Posterior cingulate gyrus (tissue), 11 donors: ENCODE measurements at places on chromosomes 7 and 10.

DNA sequence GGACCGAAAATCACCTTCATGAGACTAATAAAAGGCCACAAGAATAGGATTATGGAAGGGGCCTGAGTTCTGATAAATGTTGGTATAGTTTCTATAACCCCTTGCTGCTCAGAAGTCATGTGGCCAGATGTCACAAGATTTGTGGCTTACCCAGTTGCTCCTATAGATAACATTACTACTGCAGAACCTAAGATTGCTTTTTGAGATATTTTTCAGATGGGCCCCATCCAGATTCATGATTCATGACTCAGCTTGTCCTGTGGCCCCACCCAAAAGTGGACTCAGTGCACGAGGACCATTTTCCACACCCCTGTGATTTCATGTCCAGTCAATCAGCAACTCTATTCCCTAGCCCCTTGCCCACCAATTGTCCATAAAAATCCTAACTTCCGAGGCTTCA lies 209.0 kb downstream of the ACTR3B start:
- no peak for DNase-seq

GRCh38 chr7:7512861-7513597 lies 22.6 kb downstream of the COL28A1 start:
- DNase-seq = no peak

GRCh38 chr7:127888825-127889224 lies 142.4 kb downstream of the LRRC4 start:
- DNase-seq = no peak

- DNase-seq = no peak
Measured at GRCh38 chr10:133523631-133524203, 3.4 kb upstream of the CYP2E1 start.

GRCh38 chr10:74034301-74034700 lies 36.4 kb downstream of the VCL start:
- DNase-seq = no peak

- DNase-seq = no peak
Measured at GRCh38 chr7:100373261-100373831, at the start of gene PILRA. Gene PILRA, plus strand, starts transcription at chr7:100373487. Its CDS starts 170 bp downstream, at chr7:100373657.

GRCh38 chr7:92586403-92586802 lies 3.8 kb downstream of the FAM133B start:
- no peak for DNase-seq

DNA sequence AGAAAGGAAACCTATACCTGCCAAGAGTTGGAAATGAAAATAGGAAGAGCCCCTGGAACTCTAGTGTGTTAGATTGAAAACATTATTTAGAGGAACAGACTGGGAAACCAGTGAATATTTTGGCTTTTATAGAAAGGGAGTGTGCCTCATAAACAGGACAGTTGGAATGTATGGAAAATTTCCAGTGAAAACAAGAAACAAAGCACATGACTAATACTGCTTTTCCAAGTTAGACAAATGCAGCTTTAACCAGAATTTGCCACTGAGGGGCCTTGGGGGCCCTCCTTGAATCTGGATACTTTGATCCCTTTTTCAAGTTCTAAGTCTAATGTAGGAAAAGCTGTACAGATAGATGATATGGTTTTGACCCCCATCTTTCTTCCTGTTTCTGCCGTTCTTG lies 21.2 kb downstream of the ITGB8 start:
- no peak for DNase-seq
